ENCODE measurements at places on chromosomes 11 and 22.

DNA sequence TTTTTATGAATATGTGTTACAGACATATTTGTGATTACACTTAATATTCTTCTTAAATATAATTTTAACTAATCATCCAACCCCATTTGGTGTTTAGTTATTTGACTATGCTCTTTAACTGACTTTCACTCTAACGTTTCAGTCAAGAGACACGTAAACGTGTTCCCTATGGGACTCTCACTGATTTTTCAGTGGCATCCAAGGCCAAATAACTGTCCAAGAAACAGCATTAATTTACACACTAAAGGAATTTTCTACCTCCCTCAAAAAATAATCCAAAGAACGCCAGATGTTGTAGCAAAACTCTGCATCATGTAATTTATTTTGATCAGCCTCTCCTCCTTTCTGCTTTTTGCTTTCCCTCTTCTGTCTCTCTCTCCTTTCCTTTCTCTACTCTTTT, 44.0 kb upstream of the NOX4 start:
- DNase-seq, result no peak

- no peak for DNase-seq
These were observed 319.8 kb downstream of the INSC start for GRCh38 chr11:15434529-15434928.

GRCh38 chr11:43936076-43936475, 6.4 kb upstream of the C11orf96 start:
- DNase-seq, result no peak

GRCh38 chr11:35552616-35553015, 27.2 kb upstream of the PAMR1 start:
- DNase-seq, result no peak

DNA sequence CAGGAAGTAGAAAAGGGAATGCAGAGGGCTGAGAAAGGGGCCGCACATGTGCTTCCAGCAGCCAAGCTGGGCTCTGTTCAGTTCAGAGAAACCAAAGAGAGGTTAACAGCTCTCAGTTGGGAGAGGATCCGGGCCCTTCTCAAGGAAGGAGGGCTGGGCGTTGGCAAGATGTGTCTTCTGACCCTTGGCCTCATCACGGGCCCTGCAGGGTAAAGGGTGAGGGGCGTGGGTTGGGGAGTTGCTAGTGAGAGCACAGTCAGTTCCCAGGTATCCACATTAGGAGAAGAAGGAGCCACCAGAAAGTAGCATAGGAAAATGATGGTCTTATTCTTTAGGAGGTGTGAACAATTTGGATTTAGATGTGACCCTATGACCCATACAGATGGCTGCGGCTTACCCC, 73.0 kb downstream of the OSBP2 start:
- DNase-seq, result no peak

GRCh38 chr11:66071381-66071801, 1.3 kb downstream of the PACS1 start:
- DNase-seq, result no peak
